ENCODE measurements at places on chromosomes 11 and 22.

- DNase-seq, result peak; percentile 52
These were observed 54.6 kb downstream of the LRRC32 start for GRCh38 chr11:76615950-76616349.

DNA sequence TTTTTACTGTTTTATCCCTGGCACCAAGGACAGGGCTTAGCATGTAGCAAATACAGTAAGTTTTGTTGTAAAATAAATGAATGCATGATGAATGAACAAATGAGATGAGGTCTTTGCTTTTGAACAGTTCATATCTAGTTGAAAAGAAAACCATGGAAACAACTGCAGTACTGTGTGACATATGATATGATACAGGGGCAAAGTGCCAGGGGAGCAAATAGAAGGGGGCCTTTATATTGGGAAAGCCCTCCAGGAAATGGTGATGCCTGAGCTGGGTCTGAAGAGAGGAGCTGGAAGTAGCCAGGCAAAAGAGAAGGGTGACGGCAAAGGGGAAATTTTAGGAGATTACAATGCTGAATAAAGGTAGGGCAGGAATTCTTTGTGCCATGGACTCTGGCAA is 63.8 kb upstream of the UCP3 start:
- no peak for DNase-seq

DNA sequence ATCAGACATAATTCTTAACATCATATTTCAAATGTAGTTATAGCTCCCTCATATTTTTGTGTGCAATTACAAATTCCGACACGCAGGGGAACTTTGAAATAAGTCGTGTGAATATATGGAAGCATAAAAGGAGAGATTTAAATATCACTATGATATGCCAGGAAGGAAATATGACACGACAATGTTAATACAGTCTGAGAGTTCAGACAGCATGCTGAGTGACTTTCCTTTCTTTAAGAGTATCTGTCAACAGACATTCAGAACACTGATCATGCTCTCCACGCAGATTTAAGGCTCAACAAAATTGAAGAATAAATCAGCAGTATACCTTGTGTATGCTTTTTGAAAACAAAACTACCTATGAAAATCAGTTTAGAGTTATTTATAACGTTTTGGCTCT is 232.6 kb upstream of the CARD18 start:
- DNase-seq, result no peak

- peak; percentile 80 for DNase-seq
These were observed 3.9 kb downstream of the HTATIP2 start for GRCh38 chr11:20367313-20367948.

GRCh38 chr22:17705951-17706900 is 67.7 kb downstream of the BCL2L13 start:
- peak; percentile 21 for DNase-seq
